ENCODE measurements at places on chromosomes 3 and 15. TPM values are rescaled to one million over a fixed set of nuclear protein-coding genes. Genes with fewer than 3 reads are reported as not detected.

- H3K4me3 ChIP-seq, result peak overlapping the region; percentile 97
- peaks cover 36% of the 10 kb centered on the region for H3K36me3 ChIP-seq
- H3K27me3 ChIP-seq, result no peaks in the 10 kb centered on the region
- peak overlapping the region; percentile 47 for H3K27ac ChIP-seq
- peaks cover 26% of the 10 kb centered on the region for H3K4me1 ChIP-seq
Observed at GRCh38 chr3:194139071-194139813, 3.3 kb downstream of the HES1 start.

DNA sequence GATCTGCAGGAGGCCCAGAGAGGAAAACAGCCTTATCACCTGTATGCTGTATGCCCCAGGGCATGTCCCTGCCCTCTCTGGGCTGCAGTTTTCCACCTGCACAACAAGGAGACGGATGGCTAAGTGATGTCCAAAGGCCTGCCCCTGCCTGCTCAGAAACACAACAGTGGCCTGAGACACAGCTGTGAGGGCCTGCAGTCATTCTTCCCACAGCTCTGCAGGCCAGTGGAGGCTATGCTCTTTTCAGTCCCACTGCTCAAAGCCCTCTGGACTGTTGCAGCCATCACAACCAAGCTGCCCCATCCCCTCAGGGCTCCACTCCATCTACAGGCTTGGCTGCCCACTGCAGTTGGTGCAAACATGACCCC lies 5.2 kb upstream of the TBC1D2B start:
- H3K4me3 ChIP-seq, result no peak overlapping the region
- no peaks in the 10 kb centered on the region for H3K36me3 ChIP-seq
- DNase-seq, result no peak
- no peaks in the 10 kb centered on the region for H3K4me1 ChIP-seq
- no peaks in the 10 kb centered on the region for H3K27me3 ChIP-seq

- H3K4me3 ChIP-seq, result no peak overlapping the region
- peak; percentile 27 for DNase-seq
- H3K4me1 ChIP-seq, result peaks cover 7% of the 10 kb centered on the region
Observed at GRCh38 chr15:33720952-33721351, 247.3 kb upstream of the CHRM5 start.

DNA sequence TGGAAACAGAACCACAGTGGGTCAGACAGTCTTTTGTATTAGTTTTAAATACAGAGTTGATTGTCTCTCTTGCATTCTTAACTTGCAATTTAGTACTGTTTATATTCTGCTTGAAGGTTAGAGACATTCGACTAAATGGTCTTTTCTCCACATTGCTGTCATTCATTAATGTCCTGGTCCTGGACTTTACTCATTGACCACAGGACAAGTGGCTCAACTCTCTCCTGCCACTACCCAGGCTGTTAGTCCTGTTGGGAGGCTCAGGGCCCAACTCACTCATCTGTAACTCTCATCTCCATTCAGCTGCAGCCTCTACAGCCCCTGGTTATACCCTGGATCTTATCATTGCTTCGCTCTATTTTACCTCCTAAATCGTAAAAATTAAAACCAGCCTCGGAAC lies 427.4 kb downstream of the LPP start:
- H3K36me3 ChIP-seq, result no peaks in the 10 kb centered on the region
- H3K4me3 ChIP-seq, result no peak overlapping the region
- H3K27me3 ChIP-seq, result no peaks in the 10 kb centered on the region
- peaks cover 26% of the 10 kb centered on the region for H3K4me1 ChIP-seq

The MUC13 gene
- not detected for total RNA-seq

GRCh38 chr3:192778508-192778907 lies 51.2 kb upstream of the FGF12 start:
- no peaks in the 10 kb centered on the region for H3K4me1 ChIP-seq
- no peaks in the 10 kb centered on the region for H3K36me3 ChIP-seq
- DNase-seq, result no peak
- no peak overlapping the region for H3K4me3 ChIP-seq
- peaks cover 43% of the 10 kb centered on the region for H3K27me3 ChIP-seq
- H3K27ac ChIP-seq, result no peak overlapping the region

DNA sequence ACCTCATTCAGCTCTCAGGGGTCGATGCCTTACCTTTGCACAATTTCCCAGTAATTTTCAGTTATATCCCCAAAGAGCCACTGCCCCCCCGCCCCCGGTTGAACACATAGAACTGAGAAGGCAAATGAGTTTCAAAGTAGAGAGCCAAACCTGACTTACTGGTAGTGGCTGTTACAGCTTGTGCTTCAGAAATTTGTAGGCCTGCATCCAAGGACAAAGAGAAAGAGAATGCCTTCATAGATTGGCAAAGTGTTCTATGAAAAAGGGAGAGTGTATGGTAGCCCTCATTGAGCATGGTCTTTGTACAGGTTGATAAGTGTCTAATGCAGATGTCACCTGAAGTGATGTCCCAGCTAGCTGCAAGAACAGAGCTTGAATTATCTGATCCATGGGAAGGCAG lies 13.9 kb downstream of the SEMA6D start:
- no peak overlapping the region for H3K4me3 ChIP-seq
- no peak overlapping the region for H3K27ac ChIP-seq

Measured in MCF 10A (cell line).